ENCODE measurements at places on chromosomes 1 and 21.

DNA sequence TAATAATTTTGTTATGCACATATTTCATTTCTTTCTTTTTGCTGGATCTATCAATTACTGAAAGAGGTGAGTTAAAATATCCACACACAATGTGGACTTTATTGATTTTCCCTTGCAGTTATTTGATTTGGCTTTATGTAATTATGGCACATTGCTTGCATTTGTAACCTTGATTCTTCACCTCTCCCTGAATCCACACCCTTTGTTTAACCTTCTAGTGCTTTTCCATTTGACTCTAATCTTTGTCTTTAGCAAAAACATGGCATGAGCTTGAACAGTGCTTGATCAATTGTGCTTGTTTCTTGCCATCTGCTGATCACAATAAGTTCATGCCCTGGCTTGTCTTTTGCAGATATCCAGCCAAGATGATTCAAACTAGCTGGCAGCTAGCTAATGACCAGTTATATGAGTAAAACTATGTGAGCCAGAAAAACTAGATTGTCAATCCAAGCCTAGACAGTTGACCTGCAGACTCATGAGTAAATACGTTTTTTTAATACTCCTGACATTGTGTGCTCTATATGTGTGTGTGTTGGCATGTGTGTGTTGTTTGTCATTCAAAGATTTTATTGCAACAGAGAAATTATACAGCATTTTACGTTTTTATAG lies 899.2 kb downstream of the NCAM2 start:
- DNase-seq = peak; percentile 14

DNA sequence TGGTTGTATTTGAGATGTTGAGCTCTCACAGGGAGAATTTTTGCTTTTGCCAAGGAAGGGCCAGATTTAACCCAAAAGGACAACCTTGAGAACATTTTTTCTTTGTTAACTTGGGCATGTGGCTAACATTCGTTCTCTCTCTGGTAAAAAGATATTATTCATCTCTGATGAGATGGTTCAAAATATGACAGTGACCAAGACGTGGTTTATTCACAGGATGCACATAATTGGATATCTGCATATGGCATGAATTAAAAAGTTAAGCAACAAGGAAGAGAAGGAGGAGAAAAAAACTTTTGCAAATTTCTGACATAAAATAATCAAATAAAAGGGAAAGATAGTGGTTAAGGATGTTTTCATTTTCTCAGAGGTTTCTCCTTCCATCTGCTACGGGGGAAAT lies 43.1 kb upstream of the BCL10 start:
- no peak for DNase-seq

DNA sequence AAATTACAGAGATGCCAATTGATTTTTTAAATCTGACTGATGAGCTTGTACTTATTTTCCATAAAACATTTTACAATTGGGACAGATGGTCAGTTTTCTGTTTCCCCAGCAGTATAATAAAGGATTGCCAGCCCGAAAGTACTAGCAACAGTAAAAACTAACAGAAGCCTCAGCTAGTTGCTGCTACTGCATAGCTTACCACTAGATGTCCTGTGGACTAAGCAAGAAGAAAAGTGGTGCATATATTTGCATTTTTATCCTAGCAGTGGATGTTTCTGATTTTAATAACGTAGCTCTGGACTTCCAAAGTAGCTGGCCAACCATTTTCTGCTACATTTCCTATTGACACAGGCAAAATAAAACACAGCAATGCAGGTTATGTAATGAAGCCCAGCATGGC lies 241.5 kb downstream of the BARHL2 start:
- no peak for DNase-seq

DNA sequence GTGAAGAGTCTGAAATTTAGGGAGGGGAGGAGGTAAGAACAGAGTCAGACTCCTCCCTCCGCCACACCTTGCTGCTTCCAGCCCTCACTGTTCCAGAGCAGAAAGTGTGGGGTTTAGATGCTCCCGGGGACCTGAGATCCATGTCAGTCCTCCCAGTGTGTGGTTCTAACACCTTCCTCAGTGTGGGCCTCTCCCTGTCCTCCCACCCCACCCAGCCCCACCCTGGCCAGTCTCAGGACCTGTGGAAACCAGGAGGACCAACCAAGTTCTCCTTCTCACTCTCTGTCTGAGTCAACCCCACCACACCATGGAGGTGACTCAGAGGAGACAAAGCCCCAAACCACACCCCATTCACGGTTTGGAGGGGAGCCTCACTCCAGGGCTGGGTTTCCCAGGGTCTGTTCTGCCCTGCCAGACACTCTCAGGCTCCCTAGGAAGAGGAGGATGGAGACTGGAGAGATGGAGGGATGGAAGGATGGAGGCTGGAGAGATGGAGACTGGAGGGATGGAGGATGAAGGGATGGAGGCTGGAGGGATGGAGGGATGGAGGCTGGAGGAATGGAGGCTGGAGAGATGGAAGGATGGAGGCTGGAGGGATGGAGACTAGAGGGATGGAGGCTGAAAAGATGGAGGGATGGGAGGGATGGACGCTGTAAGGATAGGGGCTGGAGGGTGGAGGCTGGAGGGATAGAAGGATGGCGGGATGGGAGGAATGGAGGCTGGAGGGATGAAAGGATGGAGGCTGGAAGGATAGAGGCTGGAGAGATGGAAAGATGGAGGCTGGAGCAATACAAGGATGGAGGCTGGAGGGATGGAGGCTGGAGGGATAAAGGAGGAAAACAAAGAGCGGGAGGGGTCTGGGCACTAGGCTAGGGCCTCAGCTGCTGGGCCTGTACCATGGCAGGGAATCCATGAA lies 100.9 kb upstream of the RUNX3 start:
- DNase-seq = no peak

DNA sequence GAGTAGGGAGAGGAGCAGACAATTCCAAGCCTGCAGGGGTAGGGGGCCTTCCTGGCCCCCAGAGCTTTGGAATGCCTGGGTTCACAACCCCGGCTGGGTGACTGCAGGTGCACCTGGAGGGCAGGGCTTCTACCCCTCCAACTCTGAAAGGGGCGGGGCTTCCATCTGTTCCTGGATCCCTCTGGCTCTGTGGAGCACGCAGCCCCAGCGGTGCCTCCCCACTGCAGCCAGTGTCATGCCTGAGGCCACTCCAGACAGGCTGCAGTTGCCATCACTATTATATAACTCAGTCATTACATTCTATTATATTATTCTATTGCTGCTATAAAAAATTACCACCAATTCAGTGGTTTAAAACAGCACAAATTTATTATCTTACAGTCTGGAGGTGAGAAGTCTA lies 12.5 kb upstream of the FNBP1L start:
- DNase-seq = no peak

- peak; percentile 63 for DNase-seq
These were observed 24.1 kb upstream of the ALDH4A1 start for GRCh38 chr1:18926315-18927081.

DNA sequence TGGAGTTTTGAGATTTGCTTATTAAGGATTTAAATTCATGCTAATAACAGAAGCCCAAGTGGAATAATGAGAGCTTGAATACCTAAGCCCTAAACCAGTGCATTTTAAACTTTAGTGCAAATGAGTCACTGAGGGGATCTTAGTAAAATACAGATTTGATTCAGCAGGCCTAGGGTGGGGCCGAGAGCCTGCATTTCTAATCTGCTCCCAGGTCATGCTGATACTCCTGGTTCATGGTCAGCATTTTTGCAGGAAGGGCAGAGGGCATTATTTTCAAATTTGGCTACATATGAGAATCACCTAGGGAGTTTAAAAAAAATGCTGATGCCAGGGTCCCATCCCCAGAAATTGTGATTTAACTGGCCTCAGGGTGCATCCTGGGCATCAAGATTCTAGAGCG lies 39.3 kb downstream of the DNTTIP2 start:
- no peak for DNase-seq

GRCh38 chr1:70909262-70909822 lies 138.3 kb downstream of the PTGER3 start:
- no peak for DNase-seq

- DNase-seq = no peak
These were observed 39.0 kb downstream of the LPAR3 start for GRCh38 chr1:84853741-84854721.

DNA sequence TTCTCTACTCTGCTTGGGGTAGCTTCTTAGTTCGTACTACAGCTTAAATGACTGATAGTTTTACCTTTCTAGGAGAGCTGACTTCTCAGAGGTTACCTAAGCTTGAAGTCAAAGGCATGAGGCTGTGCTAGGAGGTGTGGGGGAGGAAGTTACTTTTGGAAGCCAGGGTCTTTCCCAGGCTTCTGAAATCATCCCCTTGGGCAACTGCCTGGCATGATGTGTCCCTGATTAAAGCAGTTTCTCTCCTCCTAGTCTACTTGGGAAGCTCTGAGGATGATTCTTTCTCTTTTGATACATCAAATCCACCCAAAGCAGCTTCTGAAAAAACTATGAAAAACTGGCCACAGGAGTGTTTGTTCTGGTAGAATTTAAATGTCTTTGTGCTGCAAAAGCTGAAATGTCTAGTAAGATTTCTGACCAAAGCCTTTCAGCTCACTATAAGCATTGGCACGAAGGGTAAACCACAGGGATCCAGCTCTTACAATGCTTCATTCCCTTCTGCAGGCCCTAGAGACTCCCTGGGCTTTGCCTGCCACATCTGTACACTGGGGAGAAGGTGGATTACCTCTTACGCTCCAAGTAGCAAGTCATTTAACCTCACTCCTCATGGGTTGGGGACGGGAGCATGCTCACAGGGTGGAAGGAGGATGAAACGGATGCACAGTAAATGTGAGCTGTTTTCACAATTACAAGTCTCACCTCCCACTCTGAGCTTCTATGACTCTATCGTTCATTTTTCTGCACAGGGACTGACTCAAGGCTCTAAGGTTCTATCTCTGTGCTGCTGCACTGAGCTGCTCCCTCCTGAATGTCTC lies 59.6 kb downstream of the RUNX1 start:
- no peak for DNase-seq

GRCh38 chr1:55375617-55376258 lies 160.6 kb upstream of the USP24 start:
- DNase-seq = peak; percentile 36

- no peak for DNase-seq
These were observed 73.6 kb downstream of the SKI start for GRCh38 chr1:2301607-2302291.

GRCh38 chr21:36202726-36203602 lies 46.3 kb downstream of the DOP1B start:
- DNase-seq = no peak

GRCh38 chr1:208787219-208787618 lies 543.0 kb upstream of the PLXNA2 start:
- no peak for DNase-seq

GRCh38 chr1:75579046-75579445 lies 31.9 kb downstream of the SLC44A5 start:
- DNase-seq = no peak

DNA sequence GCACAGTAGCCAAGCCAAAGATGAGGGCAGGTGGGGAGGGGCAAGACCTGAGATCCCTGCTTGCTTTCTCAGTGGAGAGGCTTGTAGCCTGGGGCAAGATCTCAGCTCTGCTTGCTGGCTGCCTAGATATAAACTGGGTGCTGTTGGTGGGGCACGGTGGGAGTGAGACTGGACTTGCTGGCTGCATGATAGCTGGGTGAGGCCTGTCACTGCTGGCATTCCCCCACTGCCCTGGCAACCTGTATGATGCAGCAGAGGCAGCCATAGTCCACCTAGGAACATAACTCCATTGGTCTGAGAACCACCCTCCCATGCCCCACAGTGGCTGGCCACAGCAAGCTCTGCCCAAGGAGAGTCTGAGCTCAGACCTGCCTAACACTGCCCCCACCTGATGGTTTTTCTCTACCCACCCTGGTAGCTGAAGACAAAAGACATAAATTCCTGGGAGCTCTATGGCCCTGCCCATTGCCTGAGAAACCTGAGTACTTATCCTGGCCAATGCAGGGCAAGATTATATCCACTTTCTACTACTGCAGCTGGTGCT lies 261.9 kb upstream of the DEPDC1 start:
- no peak for DNase-seq

DNA sequence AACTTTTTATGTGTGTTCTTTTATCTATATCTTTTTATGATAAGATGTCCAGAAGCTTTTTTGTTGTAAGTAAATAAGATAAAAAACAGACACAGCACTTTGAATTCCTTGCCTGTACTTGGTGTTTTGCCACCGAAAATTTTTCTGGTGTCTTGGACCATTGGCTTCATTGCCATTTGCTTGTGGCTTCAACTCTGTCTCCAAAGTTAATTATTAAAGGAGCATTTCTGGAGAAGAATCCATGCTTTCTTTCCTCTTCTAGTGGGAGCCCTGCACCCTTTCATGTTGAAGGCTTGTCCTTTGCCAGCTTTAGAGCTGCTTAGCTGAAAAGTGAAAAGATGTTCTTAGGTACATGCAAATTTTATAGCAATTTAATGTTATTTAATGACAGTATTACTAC lies 112.2 kb downstream of the DYRK1A start:
- no peak for DNase-seq

DNA sequence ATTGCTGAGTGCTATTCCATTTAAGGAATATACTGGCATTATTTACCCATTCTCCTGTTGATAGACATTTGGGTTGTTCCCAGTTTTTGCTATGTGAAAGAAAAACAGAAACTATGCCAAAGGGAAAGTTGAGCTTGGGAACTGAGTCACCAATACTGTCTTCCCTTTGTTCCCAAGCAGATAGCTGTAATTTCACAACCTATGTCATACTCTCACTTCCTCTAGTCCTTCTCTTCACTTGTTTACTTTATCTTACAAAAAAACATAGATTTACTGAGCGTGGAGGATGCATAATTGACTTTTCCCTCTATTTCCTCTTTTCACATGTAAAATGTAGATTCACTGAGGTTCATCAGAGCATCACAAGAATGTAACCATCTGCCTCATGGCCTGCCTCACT lies 32.4 kb upstream of the PGBD5 start:
- DNase-seq = no peak

- DNase-seq = no peak
These were observed 118.4 kb downstream of the ATF6 start for GRCh38 chr1:161884475-161884874.

- DNase-seq = no peak
These were observed 97.5 kb downstream of the SPATA46 start for GRCh38 chr1:162279136-162279498.

- no peak for DNase-seq
These were observed 52.8 kb downstream of the TRIM11 start for GRCh38 chr1:228353601-228354371.

Measured in mucosa of gallbladder (tissue), 1 donor.